Stimulated activated CD4-positive, alpha-beta T cell treated with anti-CD3 and anti-CD28 coated beads, Interleukin-1b, Interleukin-23, amount 100 ng/mL, for 1 hour (primary cell): ENCODE measurements at places on chromosomes 4 and X.

DNA sequence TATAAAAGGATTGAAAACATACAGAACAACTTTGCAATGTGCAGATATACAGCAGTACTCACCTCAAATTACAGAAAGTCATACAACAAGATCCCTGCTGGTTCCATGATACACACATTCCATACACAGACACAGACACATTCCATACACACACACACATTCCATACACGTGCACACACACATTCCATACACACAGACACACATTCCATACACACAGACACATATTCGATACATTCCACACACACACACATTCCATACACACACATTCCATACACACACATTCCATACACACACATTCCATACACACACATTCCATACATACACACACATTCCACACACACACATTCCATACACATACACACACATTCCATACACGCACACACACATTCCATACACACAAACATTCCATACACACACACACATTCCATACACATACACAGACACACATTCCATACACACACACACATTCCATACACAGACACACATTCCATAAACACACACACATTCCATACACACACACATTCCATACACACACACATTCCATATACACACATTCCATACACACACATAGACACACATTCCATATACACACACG lies 13.7 kb downstream of the LINC00632 start:
- DNase-seq: no peak

DNA sequence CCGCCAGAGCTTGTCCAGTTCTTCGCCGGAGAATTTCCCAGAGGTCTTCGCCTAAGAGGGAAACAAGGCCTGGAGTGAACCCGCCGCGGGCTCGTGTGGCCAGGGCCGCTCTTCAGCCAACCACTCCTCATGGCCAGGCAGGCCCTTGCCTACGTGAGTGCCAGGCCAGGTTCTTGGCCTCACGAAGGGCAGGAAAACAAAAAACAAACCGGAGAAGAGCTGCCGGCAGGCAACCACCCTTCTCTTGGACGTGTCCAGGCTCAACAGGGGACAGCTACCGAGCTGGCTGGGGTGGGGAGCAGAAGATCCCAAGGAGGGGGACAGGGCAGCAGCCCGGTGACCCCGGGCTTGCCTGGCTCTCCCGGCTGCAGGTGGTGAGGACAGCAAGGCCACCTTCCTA lies 13.3 kb downstream of the LRPAP1 start:
- DNase-seq: no peak

GRCh38 chr4:8541981-8542715 lies 38.0 kb upstream of the GPR78 start:
- no peak for DNase-seq

- DNase-seq: no peak
Observed at GRCh38 chr4:141352909-141353525, 132.3 kb downstream of the ZNF330 start.

DNA sequence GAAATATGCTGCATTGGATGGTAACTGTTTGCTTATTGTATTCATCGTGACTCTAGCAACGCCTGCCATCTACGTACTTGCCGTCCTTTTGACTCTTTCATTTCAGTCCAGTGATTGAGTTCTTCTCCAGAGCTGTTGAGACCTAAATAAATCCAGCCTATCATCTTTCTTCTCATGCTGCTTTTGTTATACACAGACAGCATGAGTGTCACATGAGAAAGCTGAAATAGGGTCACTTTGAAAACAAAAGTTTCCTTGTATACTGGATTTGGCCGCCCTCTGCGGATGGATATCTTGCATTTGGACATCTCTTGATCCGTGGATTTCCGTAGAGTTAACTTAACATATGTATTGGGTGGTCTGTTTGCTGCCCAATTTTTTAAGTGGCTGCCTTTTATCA lies 67.2 kb downstream of the TMPRSS11F start:
- DNase-seq: no peak

GRCh38 chr4:112531146-112531545 lies 15.2 kb upstream of the NEUROG2 start:
- DNase-seq: no peak
